ENCODE measurements at places on chromosomes 6 and 20.

DNA sequence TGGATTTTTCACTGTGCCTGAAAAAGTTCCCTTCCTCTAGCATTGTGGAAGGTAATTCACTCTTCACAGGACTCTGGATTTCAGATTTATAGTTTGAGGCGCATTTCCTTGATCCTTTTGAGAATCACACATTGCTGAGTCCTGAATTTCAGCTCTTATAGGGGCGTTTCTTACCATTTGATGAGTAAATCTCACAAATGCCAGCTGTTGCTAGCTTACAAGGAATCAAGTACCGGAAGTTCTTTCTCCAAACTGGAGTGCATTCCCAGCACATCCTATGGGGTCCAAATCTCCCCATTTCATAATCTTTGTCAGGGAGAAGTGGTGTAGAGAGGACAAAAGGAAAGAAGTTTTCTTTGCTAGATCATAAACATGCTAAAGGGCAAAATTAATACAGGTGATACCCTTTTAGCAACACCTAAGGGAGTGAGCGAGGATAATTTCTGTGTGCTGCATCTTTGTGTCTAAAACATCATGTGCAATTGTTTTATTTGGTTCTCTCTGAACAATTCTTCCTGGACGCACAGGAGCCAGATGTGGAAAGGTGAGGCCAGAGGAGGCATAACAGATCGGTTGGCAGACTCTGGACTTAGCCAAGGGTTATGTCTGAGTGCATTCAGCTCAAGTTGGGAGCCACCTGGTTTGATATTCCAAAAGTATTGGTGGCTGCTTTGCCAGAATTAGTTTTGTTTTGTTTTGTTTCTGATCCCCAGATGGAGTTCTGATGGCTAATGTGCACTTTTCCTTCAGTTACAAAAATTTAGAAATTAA, 37.4 kb upstream of the EYA2 start:
- DNase-seq = no peak

DNA sequence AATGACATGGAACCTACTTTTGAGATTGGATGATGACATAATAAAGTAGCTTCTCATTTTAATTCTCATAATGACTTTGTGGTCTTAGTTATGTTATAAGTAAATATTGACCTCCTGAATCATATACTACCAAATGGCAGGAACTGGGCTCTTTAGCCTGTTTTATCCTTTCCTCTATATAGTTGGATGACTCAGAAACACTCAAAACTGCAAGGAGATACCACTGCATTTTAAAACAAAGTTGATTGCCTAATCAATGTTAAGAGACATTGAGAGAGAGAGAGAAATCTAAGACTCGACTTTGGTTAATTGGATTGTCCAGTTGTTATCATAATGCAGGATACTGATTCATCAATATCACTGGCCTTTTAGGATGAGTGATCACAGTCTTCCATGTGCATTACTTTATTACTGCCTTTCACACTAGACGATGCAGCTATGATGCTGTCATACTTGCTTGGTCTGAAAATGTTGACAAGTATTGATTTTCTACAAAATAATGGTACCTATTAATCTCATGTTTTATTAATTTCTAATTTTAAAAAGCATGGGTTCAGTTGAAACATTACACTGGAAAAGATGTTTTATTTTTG, 320.0 kb downstream of the NKAIN2 start:
- no peak for DNase-seq

DNA sequence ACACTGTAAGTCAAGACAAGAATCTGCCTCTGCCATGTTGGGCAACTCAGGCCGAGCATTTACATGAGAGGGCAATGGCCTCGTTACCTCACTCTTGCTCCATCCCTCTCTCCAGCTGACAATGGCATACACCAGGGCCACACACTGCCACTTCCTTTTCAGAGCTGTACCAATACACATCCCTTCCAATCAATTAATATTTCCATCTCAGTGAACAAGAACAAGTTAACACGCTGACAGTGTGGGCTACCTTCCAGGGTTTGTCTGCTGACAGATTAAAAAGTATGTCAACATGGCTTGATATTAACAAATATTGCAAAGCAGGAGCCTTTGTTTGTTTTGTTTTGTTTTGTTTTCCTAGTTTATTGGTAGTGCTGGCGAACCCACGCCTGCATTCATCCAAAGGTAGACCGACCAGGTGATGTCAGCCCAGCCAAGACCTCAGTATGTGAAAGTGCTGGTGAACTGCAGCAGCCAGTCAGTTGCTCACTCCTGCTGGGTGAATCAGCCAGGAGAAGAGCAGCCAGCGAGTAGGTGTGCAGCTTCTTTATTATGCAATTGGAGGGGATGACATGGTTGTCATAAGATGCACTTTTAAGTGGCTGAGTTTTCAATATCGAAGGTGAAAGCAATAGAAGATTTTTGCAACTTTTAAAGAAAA, 487.3 kb upstream of the JARID2 start:
- DNase-seq = peak; percentile 31

GRCh38 chr20:50870561-50871161, 60.6 kb downstream of the ADNP start:
- DNase-seq = no peak

DNA sequence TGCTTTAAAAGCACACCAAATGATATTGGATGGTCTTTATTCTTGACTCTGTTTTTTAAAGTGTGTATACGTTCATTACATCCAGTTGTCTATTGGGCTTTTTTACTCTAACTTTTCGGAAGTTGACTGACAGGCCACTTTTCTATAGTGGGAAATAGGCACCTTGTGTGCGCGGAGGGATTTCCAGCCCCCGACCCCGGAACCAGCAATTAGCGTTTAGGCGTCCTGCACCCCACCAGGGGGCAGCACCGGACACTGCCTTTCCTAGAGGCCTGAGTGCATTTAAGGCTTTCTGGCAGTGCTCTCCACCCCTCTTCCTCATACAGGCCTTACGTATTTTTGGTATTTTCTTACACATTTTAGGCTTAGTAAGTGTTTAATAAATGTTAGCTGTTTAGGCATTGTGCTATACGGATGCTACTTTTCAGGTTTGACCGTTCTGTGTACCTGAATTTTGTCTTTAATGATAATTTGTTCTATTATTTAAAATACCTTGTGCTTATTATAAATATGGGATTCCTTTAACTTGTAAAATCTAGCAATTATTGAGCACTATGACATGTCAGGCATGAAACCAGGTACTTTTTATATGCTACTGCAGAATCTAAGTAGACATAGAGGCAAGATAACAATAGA, 231.8 kb downstream of the BCKDHB start:
- DNase-seq = no peak

DNA sequence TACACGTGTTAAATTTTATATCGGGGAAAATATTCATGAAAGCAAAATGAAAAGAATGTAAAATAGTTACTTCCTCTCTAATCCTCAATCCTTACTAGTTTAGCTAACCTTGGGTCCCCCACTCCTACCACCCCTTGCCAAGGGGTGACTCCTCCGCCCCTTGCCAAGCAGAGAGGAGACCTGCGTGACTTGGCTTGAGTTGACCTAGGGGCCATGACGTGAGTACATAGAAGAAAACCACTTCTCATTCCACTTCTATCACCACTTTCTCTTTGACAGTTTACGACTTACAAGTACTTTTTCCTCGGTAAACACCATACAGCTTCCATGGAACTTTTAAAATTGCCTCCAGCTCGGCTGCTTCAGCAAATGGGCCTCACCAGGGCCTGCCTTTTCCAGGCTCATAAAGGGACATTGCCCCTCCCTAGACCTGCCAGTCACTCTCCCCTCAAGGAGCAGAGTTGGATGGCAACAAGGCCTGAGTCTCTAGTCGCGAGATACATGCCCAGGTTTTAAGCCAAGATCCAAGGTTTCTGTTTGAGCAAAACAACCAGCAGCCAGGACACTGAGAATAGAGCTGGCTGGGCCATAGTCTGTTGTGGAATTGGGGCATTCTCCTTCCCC, 29.9 kb downstream of the SDCBP2 start:
- DNase-seq = no peak

DNA sequence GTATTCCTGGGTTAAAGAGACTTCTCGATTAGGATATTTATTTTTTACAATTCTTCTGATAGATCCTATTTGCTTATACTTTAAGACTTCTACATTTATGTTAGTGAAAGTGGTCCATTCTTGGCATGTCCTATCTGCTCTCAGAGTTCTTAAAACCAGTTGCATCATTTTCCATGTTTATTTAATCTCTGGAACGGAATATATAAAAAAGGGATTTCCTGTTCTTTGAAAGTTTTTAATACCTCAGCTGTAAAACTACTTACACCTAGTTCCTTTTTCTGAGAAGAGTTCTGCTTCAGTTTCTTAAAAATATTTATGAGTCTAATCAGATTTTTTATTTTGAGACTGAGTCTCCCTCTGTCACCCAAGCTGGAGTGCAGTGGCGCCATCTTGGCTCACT, 18.0 kb upstream of the MYL9 start:
- DNase-seq = no peak

GRCh38 chr6:136798044-136798443, 5.8 kb upstream of the MAP3K5 start:
- no peak for DNase-seq

GRCh38 chr20:38063911-38064530, 30.5 kb downstream of the RPRD1B start:
- no peak for DNase-seq

- DNase-seq = no peak
Observed at GRCh38 chr6:160265869-160266476, 7.4 kb upstream of the SLC22A2 start.

DNA sequence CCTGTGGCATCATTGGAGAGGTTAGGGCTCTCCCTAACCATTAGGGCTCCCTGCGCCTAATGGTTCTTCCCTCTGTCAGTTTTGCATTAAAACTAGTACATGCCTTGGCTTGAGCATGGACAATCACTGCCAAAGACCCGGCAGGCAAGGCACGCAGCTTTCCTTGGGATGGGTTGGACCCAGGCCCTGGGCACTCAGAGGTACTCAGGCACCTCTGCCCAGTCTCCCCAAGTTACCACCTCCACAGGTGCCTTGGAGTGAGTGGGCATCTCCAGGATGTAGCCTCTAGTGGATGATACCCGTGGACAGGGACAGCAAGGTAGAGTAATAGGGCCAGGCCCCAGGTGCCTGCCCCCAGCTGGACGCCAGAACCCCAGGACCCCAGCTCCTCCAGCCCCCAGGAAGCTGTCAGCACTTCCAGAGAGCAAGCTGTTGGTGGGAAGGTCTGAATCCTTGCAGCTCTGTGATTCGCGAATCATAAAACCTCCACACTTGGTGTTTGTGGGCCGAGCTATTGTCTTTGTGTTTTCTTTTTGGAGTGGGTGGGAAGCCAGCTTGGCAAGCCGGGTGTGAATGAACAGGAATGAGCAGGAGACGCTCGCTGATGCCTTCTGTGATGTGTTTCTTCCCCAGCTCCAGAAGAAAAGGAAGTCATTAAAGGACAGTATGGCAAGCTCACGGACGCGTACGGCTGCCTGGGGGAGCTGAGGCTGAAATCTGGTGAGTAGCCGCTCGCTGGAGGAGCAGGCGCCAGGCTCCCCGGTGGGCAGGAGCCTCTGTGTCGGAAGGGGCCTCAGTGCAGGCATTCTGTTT, 35.1 kb downstream of the SYNJ2 start:
- no peak for DNase-seq

GRCh38 chr6:55675941-55676340, 96.9 kb upstream of the HMGCLL1 start:
- no peak for DNase-seq

DNA sequence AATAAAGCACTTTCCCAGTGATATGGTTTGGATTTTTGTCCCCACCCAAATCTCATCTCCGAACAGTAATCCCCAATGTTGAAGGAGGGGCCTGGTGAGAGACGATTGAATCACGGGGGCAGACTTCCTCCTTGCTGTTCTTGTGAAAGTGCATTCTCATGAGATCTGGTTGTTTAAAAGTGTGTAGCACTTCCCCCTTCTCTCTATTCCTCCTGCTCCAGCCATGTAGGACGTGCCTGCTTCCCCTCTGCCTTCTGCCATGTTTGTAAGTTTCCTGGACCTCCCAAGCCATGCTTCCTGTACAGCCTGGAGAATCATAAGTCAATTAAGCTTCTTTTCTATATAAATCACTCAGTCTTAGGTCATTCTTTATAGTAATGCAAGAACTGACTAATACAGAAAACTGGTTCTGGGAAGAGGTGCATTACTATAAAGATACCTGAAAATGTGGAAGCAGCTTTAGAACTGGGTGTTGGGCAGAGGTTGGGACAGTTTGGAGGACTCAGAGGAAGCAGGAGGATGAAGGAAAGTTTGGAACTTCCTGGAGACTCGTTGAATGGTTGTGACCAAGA, 7.4 kb downstream of the EPM2A start:
- DNase-seq = no peak

DNA sequence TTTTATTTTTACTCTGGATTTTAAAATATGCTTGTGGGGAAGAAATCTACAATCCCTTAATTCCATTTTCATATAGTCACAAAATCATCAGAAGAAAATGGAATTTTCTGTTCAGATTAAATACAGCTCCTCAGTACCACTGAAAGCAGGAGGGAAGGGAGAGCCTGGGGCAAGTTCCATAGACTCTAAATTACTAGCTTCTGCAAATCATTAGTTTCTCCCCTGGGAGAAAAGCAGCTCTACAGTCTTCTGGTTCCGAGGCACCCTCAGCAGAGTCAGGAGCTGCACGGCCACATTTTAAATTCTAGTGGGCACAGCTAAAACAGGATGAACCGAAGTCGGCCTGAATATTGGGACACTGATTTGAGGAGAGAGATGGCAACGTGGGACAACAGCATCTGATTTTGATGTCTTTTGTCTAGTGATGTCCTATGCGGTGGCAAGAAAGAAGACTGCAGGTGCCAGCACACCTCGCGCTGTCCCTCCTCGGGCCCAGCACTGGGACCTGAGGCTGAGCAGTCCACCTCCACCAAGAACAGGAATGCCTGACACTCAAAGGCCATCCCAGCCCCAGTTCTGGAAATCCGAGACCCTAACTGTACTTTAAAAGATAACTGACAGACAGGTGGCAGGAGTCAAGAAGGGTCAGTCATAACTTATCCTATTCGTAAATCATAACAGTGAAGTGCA, 90.7 kb downstream of the FOXC1 start:
- DNase-seq = no peak

DNA sequence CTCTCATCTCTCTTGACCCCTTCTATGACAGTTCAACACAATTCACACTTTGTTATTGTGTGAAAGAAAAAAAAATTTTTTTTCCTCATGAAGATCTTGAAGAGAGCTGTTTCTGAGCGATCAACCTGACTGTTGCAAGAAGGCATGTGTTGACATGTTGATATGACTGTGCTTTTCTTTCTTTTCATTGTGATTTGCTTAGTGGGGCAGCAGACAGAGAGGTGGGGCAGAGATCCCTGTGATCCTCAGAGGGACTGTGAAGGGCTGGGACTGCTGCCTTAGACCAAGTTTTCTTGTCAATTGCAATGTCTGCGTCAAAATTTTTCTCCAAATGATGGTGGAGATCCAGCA, 70.8 kb upstream of the IYD start:
- DNase-seq = no peak

- DNase-seq = no peak
Observed at GRCh38 chr6:123333000-123333756, 303.6 kb downstream of the TRDN start.

DNA sequence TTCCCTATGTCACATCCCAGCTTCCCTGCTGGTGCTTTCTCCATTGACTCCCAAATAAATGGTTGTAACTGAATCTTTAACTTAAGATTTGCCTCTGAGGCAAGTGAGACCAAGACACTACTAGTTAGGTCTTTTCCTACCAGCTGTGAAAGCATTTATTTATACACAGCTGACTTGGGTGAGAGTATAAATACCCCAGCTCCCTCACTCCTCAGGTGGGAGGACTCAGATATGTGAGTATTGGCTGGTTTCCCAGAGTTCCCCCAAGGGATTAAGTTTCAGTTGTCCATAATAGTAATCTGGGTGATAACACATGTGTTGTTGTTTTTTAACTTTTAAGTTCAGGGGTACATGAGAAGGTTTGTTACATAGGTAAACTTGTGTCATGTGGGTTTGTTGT, 49.8 kb downstream of the CFAP61 start:
- DNase-seq = no peak
